HFFc6 (cell line): ENCODE measurements at places on chromosomes 16 and 17. TPM values are rescaled to one million over a fixed set of nuclear protein-coding genes. Genes with fewer than 3 reads are reported as not detected.

- no peak for DNase-seq
- no peaks in the 10 kb centered on the region for H3K4me1 ChIP-seq
- H3K36me3 ChIP-seq: no peaks in the 10 kb centered on the region
- H3K27ac ChIP-seq: no peak overlapping the region
Measured at GRCh38 chr16:63287401-63287800, 1251.2 kb upstream of the CDH8 start.

DNA sequence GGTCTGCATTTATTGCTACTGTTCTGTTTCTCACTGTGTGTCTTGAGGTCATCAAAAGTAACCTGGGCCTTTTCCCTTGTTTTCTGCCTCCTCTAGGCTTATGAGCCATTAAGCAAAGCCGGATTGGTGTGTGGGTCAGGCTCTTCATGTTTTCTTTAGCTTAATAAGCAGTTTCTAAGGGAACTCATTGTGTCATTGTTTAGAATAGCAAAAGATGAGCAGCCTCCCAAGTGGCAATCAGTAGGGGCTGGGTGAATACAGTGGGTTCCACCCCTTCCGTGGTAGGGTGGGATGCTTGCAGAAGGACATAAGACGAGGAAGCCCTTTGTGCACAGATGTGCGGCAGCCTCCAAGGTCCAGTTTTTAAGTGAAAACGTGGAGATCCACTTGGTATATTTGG lies 34.5 kb downstream of the ABCC1 start:
- H3K4me1 ChIP-seq: peaks cover 45% of the 10 kb centered on the region
- no peak for DNase-seq
- peak overlapping the region; percentile 23; the same call in 1 of the 2 replicates for H3K4me3 ChIP-seq
- H3K27me3 ChIP-seq: peaks cover 2% of the 10 kb centered on the region
- peaks cover 43% of the 10 kb centered on the region for H3K36me3 ChIP-seq

The SOX15 gene
- total RNA-seq: 0.26 to 1.0 TPM (median 0.39 TPM) in 3 replicates

DNA sequence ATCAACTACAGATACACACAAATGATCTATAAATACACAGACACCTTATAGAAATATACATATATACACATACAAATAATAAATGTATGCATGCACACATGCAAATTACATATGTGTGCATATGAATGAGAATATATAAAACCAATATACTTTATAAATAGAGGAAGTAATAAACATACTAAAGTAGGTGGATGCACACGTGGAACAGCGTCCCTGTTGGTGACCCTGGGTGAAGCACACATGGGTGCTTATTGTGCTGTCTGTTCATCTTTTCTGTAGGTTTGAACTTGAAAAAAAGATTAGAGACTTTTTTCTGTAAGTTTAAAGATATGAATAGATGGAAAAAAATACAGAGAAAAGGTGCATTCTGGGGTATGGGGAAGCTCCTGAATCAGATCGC lies 111.3 kb downstream of the SDR42E1 start:
- H3K4me1 ChIP-seq: peaks cover 6% of the 10 kb centered on the region; the same call in 1 of the 2 replicates
- H3K27ac ChIP-seq: no peak overlapping the region
- H3K27me3 ChIP-seq: peaks cover 6% of the 10 kb centered on the region
- H3K4me3 ChIP-seq: no peak overlapping the region
- no peak for DNase-seq

- no peak within 1 kb of the TSS for H3K4me3 ChIP-seq
- no peak for DNase-seq
- H3K27ac ChIP-seq: no peak within 1 kb of the TSS
- H3K27me3 ChIP-seq: peaks cover 14% of the 10 kb centered on the region
- H3K4me1 ChIP-seq: no peaks in the 10 kb centered on the region
- H3K36me3 ChIP-seq: no peaks in the 10 kb centered on the region
Measured at GRCh38 chr16:1072526-1073261, at the start of gene SSTR5. Gene SSTR5, plus strand, starts transcription at chr16:1072747. Its CDS starts 6,122 bp downstream, at chr16:1078869.

The CSF3 gene
- total RNA-seq: 0.22 to 0.59 TPM in 2 of 3 replicates, not detected in the other

The CCL1 gene
- total RNA-seq: not detected in 3 replicates

The ST6GALNAC2 gene
- 0.21 to 0.71 TPM (median 0.51 TPM) in 3 replicates for total RNA-seq

DNA sequence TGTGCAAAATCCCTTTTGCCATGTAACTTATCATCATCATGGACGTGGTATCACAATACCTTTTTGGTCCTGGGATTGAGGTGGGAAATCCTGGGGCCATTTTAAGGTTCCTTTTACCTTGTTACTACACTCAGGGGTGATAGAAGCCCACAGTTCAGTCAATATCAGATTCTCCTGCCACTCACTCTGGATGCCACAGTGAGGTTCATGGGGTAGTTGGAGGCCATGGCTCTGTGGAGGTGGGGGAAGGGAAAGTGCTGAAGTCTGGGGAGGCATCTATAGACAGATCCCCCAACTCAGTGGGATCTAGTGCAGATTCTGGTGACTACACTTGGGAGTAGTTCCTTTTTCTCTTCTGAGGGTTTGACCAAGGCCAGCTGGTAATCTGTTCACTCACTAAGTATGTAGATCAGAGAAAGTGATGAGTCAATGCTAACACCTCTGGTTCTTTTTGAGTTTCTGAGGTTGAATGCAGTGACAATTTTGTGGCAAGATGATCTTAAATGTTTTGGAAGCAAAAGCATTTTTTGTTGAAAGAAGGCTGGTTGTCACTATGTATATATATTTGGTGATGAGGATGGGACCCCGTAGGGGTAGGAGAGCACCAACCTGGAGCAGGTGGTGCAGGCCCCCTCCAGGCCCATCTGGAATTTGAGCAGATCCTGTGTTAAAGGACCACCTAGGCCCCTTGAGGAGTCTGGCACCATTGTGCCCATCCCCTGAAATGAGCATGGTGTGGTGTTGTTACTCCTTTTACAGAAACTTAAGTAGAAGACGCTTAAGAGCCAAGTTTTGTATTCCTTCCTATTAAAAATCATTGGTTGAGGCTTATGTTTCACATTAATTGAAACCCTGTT lies 18.8 kb upstream of the IRF8 start:
- H3K4me1 ChIP-seq: peaks cover 10% of the 10 kb centered on the region
- H3K27ac ChIP-seq: no peak overlapping the region
- H3K4me3 ChIP-seq: no peak overlapping the region
- no peak for DNase-seq
